Fibroblast of lung (primary cell): ENCODE measurements at places on chromosomes 13 and 19. TPM values are rescaled to one million over a fixed set of nuclear protein-coding genes. Genes with fewer than 3 reads are reported as not detected.

DNA sequence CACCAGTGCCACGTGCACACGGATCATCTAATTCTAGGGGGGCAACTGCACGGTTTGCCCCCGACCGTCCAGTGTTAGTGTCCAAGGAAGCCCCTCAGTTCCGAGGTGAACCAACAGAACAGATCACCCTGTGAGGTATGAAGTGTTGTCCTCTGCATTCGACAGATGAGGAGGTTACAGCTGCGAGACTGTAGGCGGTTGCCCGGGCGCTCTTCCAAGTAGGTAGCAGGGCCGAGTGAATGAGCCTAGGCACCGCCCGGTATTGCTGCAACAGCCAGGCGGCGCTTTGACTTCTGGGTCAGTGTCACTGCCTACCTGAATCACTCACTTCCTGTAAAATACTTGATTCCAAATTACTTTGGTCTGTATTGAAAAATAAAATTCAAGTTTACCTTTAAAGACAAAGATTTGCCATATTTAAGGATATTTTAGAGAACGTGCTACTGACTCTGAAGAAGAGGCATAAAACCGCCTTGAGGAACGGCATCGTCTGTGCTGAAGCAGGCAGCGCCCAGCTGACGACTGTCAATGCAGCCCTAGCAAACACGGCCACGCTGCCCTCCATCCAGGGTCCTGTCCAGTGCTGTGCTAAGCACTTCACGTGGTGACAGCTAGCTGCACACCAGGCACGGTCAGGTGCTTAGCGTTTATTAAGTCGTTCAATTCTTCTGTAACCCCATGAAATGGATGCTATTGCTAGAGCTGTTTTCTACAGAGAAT, 19.3 kb upstream of the RASA3 start:
- peak; percentile 50 for DNase-seq

DNA sequence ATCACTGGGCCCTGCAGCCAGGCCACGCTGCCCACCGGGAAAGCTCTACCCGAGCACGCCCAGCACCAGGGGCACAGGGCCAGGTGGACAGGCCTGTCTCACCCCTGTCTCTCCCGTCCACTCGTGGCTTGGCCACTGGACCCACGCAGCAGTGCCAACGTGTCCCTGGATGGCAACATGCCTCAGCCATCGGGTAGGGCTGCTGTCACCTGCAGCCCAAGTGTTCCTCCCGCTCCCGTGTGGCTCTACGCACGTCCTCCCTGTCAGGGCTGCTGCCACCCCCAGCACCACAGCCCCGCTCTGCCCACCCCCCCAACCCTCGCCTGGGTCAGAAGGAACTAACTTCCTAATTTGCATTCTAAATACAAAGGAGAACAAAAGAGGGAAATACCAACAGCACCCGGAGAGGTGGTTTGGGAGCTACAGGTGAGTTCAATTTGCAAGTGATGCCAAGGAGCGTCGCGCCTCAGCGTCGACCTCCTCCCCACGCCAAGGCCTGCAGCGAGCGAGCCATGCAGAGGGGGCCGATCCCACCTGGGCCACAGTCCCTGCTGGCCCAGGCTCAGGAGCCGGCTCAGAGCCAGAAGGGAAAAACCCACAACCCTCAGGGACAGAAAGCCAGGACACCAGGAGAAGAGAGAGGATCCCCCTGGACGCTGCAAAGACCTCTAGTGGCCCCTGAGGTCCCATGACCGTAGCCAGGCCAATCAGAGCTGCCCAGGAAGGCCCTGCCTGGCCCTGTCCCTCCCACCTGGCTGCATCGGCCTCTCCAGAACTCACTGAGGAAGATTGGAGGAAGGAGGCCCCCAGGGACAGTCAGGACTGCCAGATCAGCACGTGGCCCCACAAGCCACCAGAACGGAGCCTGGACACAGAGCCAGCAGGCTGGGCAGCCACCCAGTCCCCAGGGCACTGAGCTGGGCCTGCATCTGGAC, 128.4 kb upstream of the SPACA7 start:
- DNase-seq: no peak

- no peak for DNase-seq
Measured at GRCh38 chr13:101631395-101631794, 178.9 kb downstream of the ITGBL1 start.

The HCN2 gene
- 0.26 and 0.50 TPM in 2 replicates for total RNA-seq

The SCEL gene
- total RNA-seq: not detected in 2 replicates

The SLC10A2 gene
- not detected in 2 replicates for total RNA-seq
